ENCODE measurements at places on chromosomes 6 and 20. TPM values are rescaled to one million over a fixed set of nuclear protein-coding genes. Genes with fewer than 3 reads are reported as not detected.

Gene RNF217
- total RNA-seq = 7.3 TPM

Gene POU5F1
- not detected for total RNA-seq

Gene RSPH9
- total RNA-seq = 0.95 TPM

Gene LTB
- not detected for total RNA-seq

Gene RTF2
- 93.4 TPM for total RNA-seq

Gene CLPSL1
- total RNA-seq = not detected

Gene MATN4
- total RNA-seq = not detected

Gene EHMT2
- 76.3 TPM for total RNA-seq

Gene LTA
- not detected for total RNA-seq

Gene PPIL6
- total RNA-seq = 1.4 TPM

Gene SLC2A10
- 40.6 TPM for total RNA-seq

Gene ARMH2
- not detected for total RNA-seq

Gene BAK1
- total RNA-seq = 6.3 TPM

Gene UNC93A
- not detected for total RNA-seq

Gene EPHA7
- 0.32 TPM for total RNA-seq

Gene METTL24
- 0.16 TPM for total RNA-seq

Gene ADTRP
- total RNA-seq = 2.2 TPM

Gene DEFB124
- total RNA-seq = not detected

Gene RIMS1
- total RNA-seq = 0.16 TPM

Gene FAM209B
- total RNA-seq = not detected

Gene DACT2
- not detected for total RNA-seq

Gene DUSP15
- total RNA-seq = 0.26 TPM

Gene LY6G6C
- not detected for total RNA-seq

Gene BMP2
- 2.2 TPM for total RNA-seq

Gene GJA10
- total RNA-seq = not detected

Gene COX4I2
- not detected for total RNA-seq

Measured in bronchial smooth muscle cell (primary cell).